ENCODE measurements at places on chromosomes 1 and 21. TPM values are rescaled to one million over a fixed set of nuclear protein-coding genes. Genes with fewer than 3 reads are reported as not detected.

DNA sequence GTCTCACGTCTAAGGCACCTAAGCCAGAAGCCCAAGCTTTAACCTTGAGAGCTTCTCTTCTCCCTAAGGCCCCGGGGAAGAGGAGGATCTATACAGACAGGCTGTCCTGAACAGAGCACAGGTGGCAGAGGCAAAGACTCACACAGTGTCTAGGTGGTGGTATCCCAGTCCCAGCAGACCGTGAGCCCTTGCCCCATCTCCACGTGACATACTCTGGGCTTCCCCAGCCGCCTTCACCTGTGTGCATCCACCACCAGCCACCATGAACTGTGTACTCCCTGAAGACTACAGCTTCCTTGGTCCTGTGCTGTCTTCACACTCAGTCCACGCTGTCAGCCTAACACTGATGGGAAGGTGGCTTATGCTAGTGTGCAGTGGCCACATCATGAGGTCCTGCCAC is 31.7 kb downstream of the SZT2 start:
- no peak overlapping the region for H3K27ac ChIP-seq
- H3K36me3 ChIP-seq = peaks cover 29% of the 10 kb centered on the region
- H3K4me1 ChIP-seq = peaks cover 8% of the 10 kb centered on the region
- H3K4me3 ChIP-seq = no peak overlapping the region

GRCh38 chr1:199303035-199303434 is 664.2 kb downstream of the PTPRC start:
- H3K4me1 ChIP-seq = no peaks in the 10 kb centered on the region
- H3K27me3 ChIP-seq = peaks cover 2% of the 10 kb centered on the region
- H3K36me3 ChIP-seq = no peaks in the 10 kb centered on the region
- no peak overlapping the region for H3K27ac ChIP-seq
- no peak overlapping the region for H3K4me3 ChIP-seq

- no peaks in the 10 kb centered on the region for H3K27me3 ChIP-seq
- no peaks in the 10 kb centered on the region for H3K36me3 ChIP-seq
- H3K4me1 ChIP-seq = peaks cover 2% of the 10 kb centered on the region
Observed at GRCh38 chr1:202361701-202362100, 13.2 kb downstream of the PPP1R12B start.

G0S2 gene
- total RNA-seq = 0.56 TPM

SLC30A10 gene
- total RNA-seq = not detected

ZNF593OS gene
- not detected for total RNA-seq

UBE4B gene
- total RNA-seq = 38.4 TPM
